ENCODE measurements at places on chromosomes 13 and 19. TPM values are rescaled to one million over a fixed set of nuclear protein-coding genes. Genes with fewer than 3 reads are reported as not detected.

Gene ZNF132
- total RNA-seq = 9.2 TPM

Gene SBK3
- 0.12 TPM for total RNA-seq

Gene C1QTNF9B
- total RNA-seq = 1.2 TPM

Gene MCF2L
- total RNA-seq = 0.37 TPM

Gene COL4A1
- 43.2 TPM for total RNA-seq

Gene IZUMO4
- total RNA-seq = 2.1 TPM

Gene CEACAM8
- not detected for total RNA-seq

Gene CD177
- total RNA-seq = 0.25 TPM

Gene CEACAM21
- total RNA-seq = not detected

Gene CCDC122
- total RNA-seq = 9.1 TPM

Gene C19orf73
- 1.2 TPM for total RNA-seq

Gene ZNF221
- total RNA-seq = 8.7 TPM

Gene ECSIT
- 42.2 TPM for total RNA-seq

Gene EID2
- total RNA-seq = 16.3 TPM

Gene MADCAM1
- not detected for total RNA-seq

Gene IZUMO2
- not detected for total RNA-seq

Data from uterine smooth muscle cell (primary cell).